ENCODE measurements at places on chromosomes 12 and 14.
A peak's percentile ranks its signal among the peaks of the same experiment; 100 is the strongest.

DNA sequence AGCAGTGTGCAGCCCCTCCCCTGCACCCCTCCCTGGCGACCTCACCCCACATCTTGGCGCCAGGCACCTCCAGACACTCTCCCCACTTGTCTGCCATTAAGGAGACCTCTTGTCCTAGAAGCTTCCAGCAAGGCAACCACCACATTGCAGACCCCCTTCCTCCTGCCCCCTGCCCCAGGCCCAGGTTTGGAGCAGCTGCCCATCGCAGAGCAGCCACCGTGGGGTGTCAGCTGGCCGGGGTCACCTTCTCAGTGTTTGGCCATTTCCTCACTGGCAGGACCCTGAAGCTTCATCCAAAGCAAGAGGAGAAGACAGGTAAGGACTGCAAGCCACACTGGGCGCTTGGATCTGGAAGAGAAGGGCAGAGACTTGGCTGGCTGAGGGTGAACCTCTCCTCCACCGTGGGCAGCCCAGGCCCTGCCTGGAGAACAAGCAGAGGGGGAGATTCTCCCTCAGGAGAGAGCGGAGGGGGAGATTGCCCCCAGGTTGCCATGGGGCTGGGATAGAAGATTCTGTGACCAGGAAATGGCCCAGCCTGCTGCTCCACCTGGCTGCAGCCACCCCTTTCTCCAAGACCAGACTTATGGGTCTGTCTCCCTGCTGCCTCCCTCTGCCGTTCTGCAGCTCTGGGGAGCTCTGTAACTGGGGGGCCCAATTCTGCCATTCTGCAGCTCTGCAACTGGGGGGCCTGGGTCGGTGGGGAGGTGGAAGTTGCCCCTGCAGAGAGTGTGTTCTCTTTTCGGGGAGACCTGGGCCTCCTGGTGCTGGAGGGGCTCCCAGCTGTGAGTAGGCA, 72.9 kb upstream of the C14orf180 start:
- DNase-seq: no peak

- peak; percentile 57 for DNase-seq
These were observed 17.3 kb upstream of the YY1 start for GRCh38 chr14:100221533-100222223.

- no peak for DNase-seq
These were observed 27.9 kb downstream of the SYNE3 start for GRCh38 chr14:95488376-95489213.

- no peak for DNase-seq
These were observed 180.5 kb downstream of the PRKCH start for GRCh38 chr14:61501714-61502458.

GRCh38 chr12:3267690-3268089, 190.5 kb downstream of the TSPAN9 start:
- no peak for DNase-seq

DNA sequence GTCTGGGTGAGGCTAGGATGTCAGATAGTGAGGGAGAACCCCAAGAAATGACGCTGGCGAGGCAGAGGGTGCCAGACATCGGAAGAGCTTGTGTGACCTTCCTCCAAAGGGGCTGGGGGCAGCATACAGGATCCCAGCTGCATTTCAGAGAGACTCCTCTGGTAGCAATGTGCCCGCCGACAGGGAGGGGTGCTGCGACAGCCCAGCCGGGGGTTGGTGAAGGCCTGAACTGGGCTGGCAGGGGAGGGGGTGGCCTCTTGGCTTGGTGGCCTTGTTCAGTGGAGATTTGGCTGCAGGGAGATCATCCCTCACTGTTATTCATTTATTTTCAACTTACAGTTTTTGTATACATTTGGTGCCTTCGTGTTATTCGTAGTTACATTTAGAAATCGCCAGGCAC, 5.2 kb downstream of the TCHP start:
- no peak for DNase-seq

DNA sequence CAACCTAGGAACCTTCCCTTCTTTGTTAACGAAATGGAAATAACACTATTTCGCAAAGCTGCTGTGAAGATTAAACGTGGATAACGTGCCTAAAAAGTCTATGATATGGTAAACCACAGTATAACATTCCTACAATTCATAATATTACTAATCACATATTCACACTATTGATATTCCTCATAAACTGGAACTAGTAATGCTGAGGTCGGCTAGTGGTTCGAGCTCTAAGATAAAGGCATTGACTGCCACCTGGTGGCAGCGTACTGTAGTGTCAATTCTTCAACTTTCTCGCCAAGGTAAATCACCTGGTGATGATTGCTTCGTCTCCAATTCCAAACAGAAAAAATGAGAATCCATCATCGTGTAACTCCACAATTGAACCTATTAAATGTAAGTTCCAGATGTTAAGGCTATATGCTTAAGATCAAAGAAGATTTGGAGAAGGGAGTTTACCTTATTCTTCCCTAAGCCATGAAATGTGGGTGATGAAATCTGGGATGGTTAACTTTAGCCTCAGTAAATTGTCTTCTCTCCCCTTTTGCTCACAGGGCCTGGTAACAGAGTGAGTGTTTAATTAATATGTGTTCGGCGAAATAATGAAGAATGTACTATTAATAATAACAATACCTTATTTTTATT, 197.5 kb upstream of the TMEM132C start:
- DNase-seq: no peak

DNA sequence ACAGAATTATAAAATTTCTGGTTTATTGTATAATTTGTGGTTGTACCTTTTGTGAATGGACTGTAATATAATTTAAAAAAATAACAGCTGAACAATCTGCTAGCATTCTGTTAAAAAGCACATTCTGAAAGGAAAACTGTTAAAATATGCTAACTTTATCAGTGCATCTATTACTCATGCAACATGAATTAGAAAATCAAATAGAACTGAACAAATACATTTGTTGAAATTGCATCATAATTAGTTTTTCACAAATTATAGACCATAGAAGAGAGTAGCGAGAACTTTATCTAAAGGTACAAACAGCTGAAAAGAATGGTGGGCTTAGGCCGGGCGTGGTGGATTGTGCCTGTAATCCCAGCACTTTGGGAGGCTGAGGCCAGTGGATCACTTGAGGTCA, 33.0 kb downstream of the PTPN21 start:
- no peak for DNase-seq

DNA sequence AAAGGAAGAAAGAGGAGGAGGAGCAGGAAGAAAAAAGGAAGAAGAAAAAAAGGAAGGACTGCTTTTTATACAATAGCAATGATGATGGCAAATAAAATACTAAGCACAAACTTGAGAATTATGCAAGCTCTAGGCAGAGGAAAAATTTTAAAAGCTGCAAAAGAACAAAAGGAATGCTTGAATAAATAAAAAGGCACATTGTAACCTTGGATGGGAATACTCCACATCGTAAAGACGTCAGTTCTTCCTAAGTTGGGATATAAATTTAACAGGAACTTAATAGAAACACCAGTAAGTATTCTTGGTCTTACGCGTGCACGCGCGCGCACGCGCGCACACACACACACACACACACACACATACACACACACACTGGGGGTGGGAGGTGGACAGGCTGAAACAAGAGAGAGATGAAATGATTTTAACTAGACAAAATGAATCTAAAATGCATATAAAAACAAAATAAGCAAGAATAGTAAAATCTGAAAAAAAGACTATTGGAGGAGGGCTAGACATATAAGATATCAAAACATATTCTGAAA, 43.0 kb downstream of the SERPINA3 start:
- DNase-seq: no peak

DNA sequence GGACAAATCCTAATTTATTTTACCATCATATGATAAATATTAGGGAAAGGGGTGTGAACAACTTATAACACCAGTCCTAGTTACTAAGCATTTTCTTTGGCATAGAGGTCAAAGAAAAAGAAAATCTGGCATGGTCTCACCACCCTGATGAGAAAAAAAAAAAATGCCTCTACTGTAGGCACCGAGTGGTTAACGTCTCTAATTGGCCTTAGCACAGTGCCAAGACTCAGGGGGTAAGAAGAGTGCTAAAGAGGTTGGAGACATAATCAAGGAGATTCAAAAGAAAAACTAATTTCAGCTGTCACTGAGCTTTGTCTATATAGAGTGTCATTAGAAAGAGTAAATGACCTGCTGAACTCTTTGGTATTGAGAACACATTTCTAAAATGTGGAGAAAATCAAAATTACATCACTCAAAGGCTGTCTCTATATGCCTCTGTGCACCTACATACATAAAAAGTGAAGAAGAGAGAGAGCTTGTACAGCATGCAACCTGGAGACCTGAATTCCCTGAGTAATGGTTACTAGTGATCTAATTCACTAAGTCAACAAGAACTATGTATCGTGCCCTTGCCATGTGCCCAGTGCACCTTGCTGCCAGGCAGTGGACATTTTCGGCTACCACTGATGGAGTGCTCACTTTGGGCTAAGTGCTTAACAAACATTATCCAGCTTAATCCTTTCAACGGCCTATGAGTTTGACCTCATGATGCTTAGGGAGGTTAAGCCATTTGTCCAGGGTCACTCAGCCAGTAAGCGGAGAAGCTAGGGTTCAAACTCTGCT, 113.8 kb upstream of the G2E3 start:
- DNase-seq: no peak

GRCh38 chr12:84585776-84586395, 326.7 kb downstream of the SLC6A15 start:
- DNase-seq: no peak

GRCh38 chr14:79117561-79117960, 947.4 kb downstream of the NRXN3 start:
- no peak for DNase-seq

GRCh38 chr12:111784953-111785352, 18.2 kb downstream of the ALDH2 start:
- DNase-seq: no peak

GRCh38 chr12:2020511-2020910, 16.3 kb upstream of the DCP1B start:
- no peak for DNase-seq

DNA sequence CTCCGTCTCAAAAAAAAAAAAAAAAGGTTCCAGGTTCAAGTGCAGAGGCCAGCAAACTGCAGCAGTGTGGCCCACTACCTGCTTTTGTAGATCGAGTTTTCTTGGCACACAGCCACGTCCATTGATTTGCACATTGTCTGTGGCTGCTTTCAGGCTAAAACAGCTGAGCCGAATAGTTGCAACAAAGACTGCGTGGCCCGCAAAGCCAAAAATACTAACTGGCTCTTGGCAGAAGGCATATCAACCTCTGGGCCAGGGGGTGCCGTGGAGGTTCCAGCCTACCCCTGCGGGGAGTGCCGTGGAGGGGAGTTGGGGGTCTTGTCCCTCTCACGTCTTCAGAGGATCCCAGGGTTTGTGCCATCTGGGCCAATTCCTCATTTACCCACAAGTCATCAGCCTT, 170.1 kb downstream of the ADGRD1 start:
- no peak for DNase-seq

- DNase-seq: no peak
These were observed 2.9 kb downstream of the SERPINA10 start for GRCh38 chr14:94290197-94290596.

GRCh38 chr12:54201001-54201794, 12.4 kb upstream of the SMUG1 start:
- DNase-seq: peak; percentile 9

DNA sequence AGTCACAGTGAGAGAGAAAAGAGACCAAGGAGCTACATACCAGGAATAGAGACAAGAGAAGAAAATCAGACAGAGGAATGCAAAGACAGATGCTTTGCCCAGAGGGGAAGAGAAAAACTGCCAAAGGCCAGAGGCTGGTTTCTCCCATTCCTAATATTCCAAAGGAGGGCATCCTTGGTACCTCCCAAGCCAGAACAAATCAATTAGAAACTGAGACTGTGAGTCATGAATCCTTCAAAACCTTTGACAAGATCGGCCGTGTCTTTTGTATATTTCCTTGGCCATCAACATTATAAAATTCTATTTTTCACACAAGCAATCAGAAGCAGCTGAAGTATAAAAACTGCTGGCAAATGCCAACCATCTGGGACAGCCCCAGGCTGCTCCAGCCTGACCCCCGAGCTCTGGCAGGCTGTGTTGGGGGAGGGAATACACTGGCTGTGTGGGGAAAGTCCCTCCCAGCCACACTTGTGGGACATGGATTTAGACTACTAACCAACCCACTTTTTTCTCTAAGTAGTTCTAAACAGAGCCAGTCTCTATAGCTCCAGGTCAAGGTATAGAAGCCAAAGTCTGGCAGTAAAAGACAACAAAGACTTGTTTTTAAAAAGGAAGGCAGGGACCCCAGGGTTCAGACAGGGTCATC, 13.7 kb downstream of the POMT2 start:
- no peak for DNase-seq

DNA sequence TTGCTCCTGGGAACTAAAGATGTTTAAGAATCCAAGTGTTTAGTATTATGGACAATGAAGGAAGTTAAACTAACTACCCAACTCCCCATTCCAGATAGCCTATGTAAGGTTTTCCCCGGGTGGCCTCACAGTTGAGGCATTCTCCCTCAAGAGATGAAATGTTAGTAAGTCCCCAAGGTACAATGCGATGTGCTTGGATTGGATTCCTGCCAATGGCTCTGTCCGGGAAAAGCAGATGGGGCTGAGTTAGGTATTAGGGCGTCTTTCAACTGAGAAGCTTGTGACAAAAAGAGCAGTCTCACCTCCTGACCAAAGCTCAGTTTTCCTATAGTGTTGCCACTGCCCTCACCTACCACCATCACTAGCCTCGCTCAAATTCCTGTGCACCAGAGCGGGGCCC, 64.8 kb upstream of the E2F7 start:
- DNase-seq: no peak

GRCh38 chr14:57657487-57657886, 163.8 kb upstream of the CCDC198 start:
- DNase-seq: no peak

- no peak for DNase-seq
These were observed 108.8 kb downstream of the RBM19 start for GRCh38 chr12:113857371-113857770.

GRCh38 chr12:87779016-87779415, 250.2 kb downstream of the C12orf50 start:
- DNase-seq: no peak
